Activated naive CD8-positive, alpha-beta T cell treated with anti-CD3 and anti-CD28 coated beads for 36 hours (primary cell): ENCODE measurements at places on chromosomes 5 and 9. TPM values are rescaled to one million over a fixed set of nuclear protein-coding genes. Genes with fewer than 3 reads are reported as not detected.

Gene DND1
- total RNA-seq, result 2.7 TPM

Gene PJA2
- total RNA-seq, result 55.6 TPM

Gene NR5A1
- not detected for total RNA-seq

Gene SPINK7
- total RNA-seq, result not detected

Gene FOXI1
- total RNA-seq, result not detected

Gene CDC20B
- not detected for total RNA-seq

Gene SRD5A1
- total RNA-seq, result 14.3 TPM

Gene CYLC2
- not detected for total RNA-seq

Gene PCDHA8
- total RNA-seq, result not detected

DNA sequence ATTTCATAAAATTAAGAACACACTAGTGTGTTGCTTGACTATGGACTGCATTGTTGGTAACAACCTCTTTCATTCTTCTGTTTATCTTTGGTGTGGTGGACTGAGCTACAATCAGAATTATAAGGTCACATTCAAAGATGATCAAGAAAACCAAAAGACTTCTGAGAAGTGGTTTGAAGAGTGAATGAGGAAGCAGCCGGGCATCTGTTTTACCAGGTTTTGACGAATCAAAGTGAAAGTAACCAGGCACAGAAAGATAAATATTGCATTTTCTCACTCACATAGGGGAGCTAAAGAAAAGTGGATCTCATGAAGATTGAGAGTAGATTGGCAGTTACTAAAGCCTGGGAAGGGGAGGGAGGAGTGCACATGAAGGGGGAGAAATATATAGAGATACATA, 589.1 kb downstream of the ZNF608 start:
- no peak for DNase-seq

DNA sequence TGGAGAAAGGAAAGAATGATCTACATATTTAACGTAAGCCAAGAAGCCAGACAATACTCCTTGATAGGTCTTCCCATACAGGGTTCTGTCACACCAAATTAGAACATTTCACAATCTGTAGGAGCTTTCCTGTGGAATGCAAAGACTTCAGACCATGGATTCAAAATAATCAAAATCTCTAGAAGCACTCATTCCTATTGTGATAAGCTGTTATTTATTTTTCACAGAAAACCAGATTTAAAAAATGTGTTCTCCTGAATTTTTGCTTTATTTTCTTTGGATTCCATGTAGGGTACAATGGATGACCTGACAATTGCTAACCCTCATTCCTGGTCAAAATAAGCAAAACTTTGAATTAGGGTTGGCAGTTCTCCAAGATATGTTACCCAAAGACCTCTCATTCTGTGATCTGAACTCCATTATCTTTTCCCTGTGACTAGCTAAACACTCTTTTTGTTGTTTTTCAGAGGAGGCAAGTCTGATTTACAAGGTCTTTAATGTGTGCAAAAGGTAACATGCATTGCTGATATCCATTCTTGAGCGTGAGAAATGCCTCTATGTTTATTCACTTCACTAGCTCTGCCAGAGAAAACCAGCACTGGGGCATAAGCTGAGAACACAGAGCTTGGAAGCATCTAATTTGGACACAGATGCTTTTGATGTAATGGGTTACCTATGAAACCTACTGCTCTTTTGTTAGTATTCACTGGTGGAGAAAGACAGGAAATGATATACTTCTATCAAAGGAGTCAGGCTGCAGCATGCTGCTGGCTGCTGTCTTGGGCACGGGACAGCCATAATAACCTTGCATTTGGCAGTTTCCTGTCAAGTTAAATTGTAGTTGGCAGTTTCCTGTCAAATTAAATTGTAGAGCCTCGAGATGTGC, 31.4 kb downstream of the ACTBL2 start:
- DNase-seq, result no peak

- DNase-seq, result no peak
These were observed 238.0 kb downstream of the ENC1 start for GRCh38 chr5:74402553-74402952.

DNA sequence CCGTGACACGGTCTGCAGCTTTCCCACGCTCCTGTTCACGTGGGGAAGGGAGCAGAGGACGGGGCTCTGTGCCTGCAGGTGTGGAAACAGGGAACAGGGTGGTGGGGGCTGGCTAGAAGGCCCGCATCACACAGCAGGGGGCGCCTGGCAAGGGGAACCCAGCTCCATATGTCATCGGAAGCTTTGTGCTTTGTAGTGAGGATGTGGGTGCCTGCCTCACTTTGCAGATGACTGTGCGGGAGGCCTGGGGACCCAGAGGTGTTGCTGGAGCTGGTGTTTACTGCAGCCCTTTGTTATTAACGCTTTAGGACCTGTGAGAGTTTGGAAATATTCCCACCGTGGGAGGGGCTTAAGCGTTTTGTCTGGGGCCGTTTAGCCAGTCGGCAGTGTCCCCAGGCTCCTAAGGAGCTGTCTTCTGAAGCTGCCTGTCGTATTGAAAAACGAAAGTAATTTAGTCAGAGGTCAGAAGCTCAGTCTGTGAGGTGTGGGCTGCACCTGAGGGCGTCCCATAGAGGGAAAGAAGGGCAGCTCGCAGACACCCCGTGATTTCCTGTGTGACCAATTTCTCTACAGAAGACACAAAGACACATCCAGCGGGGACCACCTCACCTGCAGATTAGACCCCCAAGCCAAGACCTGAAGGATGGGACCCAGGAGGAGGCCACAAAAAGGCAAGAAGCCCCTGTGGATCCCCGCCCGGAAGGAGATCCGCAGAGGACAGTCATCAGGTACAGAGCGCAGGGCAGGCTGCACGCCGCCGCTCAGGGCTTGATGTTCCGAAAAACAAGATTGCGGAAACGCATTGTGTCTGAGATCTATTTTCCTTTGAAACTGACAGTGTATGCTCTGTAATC, 9.1 kb downstream of the MAN1B1 start:
- peak; percentile 88 for DNase-seq

DNA sequence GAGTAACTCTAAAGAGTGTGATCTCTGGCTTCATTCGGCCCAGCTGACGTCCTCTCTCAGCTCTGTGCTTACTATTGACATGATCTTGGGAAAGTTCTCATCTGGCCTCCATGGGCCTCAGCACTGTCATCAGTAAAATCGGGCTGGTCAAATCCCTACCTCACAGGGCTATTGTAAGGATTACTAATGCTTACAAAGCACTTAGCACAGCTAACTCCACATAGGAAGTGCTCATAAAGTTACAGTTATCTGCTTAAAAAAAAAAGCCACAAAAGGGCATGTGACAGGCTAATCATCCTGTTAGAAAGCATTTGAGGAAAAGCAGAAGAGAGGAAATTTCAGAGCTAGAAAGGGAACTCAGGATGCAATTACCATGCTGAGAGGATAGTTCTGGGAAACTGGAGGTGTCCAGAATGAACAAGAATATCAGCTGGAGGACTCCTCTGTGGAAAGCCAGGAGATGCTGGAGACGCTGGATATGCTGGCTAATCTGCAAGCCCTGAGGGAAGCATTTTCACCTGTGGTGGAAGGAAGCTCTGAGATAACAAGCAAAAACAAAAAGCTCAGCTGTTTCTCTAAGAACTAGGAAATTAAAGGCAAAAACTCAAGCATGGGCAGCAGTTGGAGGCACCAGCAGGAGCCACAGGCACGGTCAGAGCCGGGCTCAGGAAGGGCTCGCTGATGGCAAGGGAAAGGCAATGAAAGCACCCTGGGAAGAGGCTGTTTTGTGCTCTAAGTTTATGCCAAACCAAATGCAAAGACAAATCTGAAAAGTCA, 4.4 kb upstream of the BHMT start:
- no peak for DNase-seq

DNA sequence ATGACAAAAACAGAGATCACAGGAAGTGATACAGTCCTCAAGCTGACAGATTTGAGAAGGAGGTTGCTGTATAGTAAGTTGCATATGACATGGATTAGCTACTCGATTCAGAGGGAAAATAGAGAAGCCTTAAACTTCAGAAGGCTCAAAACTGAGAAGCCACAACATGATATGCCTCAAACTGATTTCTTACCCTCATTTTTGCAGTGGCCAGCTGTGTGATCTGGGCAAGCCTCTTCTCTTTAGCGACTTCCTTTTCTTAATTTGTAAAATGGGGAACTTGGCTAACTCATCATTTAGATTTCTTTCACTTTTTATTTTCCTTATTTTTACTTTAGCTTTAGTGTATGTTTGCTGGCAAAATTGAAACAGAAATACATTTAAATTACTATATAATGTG, 421.1 kb downstream of the KIF4B start:
- DNase-seq, result no peak

- DNase-seq, result no peak
These were observed 351.5 kb upstream of the KLF4 start for GRCh38 chr9:107841076-107841475.

DNA sequence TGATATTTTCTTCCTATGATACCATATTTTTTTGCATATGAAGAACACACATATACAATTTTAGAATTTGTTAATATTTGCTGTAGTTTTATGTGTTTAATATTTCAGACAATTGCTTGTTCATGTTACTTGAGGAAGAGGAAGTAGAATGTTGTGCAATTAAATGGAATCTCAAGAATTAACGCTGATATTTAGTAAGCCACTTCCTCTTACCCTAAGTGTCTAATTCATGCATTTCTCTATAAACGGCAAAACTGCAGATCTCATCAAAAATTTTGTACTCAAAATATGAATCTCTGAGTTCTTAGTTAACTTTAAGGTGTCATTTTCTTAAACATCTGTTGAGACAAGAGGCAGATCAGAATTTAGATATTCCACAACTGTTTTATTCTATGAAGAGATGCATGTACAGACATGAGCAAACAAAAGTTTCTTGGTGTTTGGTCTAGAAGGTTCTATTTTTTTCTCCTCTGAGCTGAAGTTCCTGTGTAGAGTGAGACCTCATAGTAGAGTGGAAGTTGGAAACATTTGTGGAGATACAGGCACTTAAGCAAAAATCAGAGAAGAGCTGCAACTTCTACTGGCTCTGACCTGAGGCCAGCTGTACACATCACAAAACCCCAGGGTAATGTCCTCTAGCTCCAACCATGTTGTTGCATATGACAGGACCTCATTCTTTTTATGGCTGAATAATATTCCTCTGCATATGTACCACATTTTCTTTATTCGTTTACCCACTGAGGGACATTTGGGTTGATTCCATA, 16.6 kb upstream of the TGFBI start:
- DNase-seq, result no peak

- DNase-seq, result no peak
These were observed 8.6 kb downstream of the FSTL4 start for GRCh38 chr5:133603711-133604110.

- no peak for DNase-seq
These were observed 71.3 kb upstream of the VCAN start for GRCh38 chr5:83400241-83400640.

- DNase-seq, result no peak
These were observed 348.0 kb downstream of the ZNF608 start for GRCh38 chr5:124398460-124398859.

- no peak for DNase-seq
These were observed 16.9 kb downstream of the S1PR3 start for GRCh38 chr9:89008055-89008743.

DNA sequence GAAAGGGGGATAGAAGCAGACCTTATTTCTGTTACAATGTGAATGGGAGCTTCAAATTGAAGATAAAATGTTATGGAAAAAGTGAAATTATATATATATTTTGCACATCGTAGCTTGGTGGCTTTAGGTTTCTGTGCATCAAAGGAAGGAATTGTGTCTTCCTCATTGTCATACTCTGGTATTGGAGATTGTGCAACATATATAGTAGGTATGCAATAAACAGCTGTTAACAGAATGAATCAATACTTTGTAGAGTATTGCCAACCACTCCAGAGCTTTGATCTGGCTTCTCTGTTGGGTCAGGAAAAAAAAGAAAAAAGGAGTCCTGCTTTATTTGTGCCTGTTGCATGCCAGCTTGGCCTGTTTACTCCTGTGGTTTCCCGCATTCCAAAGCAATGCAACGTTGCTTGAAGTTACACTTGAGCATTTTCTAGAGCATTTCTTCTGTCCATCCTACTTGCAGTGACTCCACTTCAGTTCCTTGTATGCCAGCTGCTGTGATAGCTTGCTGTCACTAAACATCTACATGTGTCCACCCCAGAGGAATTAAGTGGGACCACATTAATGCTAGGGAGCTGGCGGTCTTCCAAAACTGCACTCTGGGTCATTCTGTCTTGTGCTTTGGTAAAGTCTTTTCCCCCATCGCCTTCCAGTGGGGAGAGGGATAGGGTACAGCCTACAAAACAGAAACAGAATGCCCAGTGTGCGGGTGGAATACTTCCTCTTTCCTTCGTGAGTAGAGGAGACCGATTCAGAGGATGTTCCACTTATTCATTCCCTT, 62.0 kb upstream of the MEF2C start:
- no peak for DNase-seq

DNA sequence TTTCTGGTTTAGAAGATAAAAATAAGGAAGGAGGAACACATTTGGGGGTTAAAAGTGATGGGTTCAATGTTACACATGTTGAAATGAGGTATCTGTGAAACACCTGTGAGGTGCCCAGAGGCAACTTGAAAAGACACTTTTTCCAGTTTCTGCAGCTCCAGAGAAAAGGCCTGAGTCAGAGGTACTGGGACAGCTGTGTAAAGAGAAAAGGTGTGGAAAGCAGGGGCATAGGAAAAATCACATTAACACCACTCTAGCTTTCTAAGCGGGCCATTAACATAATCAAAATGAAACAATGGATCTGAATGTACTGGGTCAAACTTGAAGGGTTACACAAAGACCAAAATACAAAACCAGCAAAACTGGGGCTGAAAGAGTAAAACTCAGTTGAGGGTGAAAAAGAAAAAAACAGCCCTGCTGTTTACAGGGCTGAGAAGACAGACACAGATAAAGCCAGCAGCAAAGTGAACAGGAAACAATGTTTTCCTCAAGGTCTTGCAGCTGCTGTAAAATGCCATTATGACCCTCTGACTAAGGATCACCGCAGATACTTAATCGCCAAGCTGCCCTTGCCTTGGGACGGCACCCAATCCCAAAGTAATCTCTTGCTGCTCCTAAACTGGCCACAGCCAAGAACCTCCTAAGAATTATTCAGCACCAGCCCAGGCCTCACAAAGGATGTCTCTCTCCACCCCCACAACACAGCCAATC, 104.7 kb downstream of the DROSHA start:
- no peak for DNase-seq

DNA sequence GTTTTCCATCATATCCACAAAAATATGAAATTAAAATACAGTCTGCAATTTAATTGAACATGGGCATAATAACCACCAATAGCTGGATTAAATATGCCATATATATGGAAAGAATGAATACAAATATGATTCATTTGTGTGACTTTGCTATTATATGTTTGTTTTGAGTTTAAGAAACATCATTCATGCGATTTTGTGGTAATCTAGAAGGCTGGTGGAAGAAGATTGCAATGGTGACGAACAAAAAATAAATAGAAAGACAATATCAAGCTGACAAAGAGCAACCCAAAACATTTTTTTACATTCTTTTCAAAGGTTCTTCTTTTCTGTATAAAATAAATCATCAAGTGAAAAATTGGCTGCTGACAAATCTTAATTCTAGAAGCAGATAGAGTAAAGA, 610.0 kb downstream of the MAT2B start:
- no peak for DNase-seq

DNA sequence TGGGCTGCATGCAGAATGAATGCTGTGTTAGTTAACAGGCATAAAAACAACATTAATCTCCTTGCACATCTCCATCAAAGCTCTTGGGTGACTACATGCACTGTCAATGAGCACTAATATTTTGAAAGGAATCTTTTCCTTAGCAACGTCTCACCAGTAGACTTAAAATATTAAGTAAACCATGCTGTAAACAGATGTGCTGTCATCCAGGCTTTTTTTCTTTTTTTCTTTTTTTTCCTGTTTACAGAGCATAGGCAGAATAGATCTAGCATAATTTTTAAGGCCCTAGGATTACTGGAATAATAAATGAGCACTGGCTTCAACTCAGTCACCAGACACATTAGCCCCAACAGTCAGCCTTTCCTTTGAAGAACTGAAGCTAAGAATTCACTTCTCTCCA, 36.3 kb downstream of the UBQLN1 start:
- no peak for DNase-seq
